ENCODE measurements at places on chromosomes 2 and 18.

DNA sequence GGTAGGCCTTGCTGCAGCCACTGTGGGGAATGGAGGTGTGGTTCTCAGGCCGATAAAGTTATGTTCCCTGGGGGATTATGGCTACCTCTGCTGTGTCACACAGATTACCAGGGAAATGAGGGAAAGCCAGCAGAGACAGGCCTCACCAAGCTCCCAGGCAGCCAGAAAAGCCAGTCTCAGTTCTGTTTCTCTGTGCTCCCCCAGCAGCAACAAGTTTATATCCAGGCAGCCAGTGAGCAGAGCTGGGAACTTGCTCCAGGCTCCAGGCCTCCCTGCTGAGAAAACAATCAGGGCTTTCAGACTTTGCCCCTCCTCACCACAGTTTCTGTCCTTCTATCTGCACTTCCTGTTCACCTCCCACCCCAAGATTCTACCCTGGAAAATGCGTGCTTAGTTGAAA is 596.6 kb upstream of the GYPC start:
- no peak for DNase-seq

GRCh38 chr18:77061946-77062517 is 70.6 kb downstream of the MBP start:
- peak; percentile 91 for DNase-seq

DNA sequence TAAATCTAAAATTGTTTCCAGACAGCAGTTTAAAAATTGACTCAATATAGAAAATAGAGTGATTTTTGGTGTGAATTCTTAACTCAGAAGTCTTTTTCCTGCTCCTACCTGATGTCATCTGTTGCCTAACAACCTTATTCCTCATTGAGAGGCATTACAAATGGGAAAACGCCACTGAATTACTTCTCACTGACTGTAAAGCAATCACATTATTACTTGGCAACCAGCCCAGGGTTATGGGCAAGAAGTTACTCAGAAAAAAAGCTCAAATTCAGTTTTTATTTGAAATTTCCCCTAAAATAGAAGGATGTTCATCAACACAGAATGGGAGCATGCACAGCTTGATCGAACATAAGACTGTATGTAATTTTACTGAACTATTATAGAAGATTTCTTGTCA is 201.8 kb upstream of the GULP1 start:
- no peak for DNase-seq

DNA sequence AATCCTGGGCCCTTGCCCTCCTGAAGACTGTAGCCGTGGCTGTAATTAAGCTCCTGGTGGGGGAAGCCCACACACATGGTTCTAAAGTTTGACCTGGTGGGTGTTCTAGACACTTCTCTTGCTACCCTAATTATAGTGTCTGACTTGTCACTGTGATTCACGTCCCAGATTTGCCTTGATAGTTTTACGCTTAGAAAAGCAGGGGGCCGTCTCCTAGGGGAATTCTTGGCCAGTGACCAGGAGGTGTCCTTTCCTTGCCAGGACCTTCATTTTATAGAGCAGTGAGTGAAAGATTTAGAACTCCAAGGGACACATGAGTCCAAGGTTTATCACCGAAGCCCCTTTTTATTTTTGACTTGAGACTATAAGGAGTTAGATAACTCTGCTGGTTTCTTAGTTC is 9.0 kb downstream of the TMEM214 start:
- DNase-seq = no peak

DNA sequence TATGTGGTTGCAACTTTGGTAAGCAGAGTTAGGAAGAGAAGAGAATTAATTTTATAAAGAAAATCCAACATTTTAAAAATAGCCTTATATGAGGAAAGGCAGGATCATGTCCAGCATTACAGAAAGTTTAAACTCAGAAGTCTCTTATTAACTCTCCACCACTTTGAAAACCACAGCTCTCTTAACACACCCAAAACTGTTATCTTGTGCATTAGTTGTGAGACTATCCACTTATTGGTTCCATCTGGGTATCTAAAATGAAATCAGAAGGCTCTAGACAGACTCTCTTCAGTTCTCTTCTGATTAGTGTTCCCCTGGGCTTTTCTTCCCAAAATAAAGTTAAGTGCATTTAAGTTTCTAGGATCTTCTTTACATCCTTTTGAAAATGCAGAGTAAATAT is 251.5 kb downstream of the TXNL1 start:
- DNase-seq = no peak

DNA sequence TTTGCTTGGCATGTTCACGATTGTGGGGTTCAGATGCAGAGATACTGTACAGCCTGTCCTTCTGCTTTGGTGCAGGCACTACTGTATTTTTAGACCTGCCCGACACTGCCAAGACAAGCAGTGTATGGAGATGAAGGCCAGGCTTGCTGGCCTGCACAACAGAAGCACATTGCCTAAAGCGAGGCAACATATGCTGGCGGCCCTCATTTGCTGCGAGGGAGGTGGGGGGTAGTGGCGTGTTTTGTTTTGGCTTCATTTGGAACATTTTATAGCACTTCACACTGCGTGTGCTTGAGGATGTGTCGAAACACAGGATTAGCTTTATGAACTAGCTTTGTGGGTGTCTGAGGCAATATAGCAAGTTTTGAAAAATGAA is 27.0 kb downstream of the TMEM182 start:
- DNase-seq = no peak

DNA sequence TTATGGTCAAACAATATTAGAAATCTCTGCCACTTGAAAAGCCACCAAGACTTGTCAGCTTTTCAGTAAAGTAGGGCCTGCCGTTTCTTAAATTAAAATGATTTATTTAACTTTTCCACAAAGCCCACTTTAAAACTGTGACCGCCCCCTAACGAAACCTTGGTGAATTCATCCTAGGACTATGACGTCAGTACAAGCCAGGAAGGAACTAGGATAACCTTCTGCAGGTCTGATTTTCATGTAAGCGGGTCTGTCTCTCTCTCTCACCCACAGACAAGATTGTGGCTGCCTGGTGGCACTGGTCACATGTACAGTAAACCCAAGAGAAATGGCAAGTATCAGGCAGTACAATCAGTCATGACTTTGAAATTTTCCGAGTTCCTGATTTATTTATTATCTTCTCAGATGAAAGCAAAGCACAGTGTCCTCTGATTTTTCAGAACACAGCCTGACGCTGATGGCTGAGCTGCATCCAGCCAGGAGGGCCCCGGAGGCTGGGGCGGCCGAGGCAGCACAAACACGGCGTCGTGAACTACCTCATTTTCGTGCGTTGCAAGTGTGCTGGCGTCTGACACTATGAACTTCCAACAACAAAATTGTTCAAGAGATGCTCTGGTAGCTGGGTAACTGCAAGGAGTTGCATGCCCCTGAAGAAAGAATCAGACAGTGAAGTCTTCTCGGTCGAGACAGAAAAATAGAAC is 18.9 kb downstream of the SALL3 start:
- DNase-seq = no peak

DNA sequence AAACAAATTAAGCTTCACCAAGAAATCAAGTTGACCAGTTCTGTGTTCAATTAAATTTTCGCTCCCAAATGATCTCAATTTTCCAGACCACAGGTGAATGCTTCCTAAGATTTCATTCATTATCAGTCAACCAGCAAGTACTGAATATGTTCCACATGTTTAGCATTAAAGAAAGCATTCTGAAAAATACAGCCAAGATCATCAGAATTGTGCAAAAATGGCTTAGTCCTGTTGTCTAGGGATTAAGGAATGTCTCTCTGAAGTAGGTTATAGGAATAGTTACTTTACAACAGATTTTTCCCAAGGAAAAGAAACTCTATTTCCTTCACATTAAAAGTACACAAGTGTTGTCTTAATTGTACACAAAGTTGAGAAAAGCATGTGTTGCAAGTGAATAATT is 69.2 kb downstream of the NRXN1 start:
- DNase-seq = no peak

DNA sequence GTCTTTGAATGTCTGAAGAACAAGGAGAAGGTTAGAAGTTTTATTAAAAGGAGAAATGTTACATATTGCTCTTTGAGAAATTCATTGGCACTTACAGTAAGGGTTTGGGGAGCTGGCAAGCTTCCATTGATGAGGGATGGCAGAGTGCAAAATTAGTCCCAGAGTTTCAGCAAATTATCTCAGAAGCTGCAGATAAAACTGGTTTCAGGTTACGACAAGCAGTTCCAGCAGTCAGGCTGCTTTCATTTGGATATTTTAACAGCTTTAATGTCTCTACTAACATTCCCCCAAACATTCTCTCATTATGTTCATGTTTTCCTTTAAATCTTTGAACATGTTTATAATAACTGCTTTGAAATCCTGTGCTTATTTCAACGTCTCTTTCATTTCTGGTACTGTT is 153.1 kb downstream of the TTC27 start:
- no peak for DNase-seq

DNA sequence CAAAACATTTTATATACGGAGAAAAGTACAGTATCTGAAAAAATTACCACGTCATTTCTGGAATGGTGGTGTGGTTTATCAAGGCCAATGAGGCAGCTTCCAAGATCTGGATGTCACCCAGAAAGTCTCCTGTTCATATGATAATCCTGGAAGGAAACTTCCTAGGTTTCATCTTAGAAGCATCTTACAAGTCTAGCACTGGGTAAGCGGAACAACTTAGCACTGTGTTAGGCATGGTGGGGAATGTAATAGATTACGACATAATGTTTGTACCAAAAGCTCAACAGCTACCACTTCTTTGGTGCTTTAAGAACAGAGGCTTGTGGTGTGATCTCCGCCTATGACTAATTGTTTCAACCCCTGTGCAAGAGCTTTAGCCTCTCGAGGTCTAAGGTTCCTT is 63.1 kb upstream of the LYPD1 start:
- DNase-seq = no peak

DNA sequence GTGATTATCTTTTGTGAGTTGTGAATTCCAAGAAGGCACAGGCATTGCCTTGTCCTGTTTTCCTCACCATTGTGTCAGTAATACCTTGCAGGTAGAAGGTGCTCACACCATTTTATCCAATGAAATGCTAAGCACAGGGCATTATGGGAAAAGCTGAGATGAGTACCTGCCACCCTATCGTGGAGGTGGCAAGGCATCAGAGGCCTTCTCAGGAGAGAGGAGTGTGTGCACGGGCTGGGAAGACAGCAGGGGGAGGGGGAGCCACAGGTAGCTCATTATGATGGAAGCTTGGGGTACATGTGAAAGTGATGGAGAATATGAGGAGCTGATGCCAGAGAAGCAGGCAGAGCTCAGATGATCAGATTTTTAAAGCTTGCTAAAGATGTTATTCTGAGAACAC is 69.5 kb downstream of the ASAP2 start:
- no peak for DNase-seq

DNA sequence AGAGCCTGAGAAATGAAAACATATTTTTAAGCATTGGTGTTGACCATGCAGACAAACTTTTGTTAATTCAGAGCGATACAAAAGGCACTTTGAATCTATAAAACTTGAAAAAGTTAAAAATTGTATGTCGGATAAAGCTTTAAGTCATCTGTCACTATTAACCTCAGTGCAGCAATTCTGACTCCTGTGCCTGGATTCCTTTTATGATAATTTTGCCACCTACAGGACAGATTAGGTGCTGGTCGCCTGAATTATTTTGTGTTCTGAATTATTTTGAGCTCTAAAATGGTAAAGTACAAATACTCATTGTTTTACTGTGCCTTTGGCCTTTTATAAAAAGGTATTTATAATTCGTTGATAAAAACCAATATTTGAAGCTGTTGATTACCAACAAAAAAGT is 19.4 kb upstream of the RNF138 start:
- peak; percentile 47 for DNase-seq

DNA sequence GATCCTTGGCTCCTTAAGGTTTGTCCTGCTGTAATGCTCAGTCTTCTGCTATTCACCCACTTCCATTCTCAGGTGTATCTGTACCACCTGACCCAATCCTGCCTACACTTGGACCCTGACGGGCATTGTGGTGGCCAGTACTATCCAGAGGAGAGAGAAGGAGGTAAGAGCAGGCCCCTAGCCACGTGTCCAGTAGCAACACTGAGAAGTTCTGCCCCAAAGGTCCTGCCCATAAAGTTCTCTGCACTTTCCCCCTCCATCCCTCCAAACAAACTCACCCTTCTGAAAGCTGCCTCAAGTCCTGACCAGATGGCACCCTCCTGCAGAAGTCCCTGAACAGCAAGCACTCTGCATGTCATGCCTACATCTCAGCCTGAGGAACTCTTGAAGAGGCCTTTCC is 18.3 kb downstream of the TTC32 start:
- no peak for DNase-seq

DNA sequence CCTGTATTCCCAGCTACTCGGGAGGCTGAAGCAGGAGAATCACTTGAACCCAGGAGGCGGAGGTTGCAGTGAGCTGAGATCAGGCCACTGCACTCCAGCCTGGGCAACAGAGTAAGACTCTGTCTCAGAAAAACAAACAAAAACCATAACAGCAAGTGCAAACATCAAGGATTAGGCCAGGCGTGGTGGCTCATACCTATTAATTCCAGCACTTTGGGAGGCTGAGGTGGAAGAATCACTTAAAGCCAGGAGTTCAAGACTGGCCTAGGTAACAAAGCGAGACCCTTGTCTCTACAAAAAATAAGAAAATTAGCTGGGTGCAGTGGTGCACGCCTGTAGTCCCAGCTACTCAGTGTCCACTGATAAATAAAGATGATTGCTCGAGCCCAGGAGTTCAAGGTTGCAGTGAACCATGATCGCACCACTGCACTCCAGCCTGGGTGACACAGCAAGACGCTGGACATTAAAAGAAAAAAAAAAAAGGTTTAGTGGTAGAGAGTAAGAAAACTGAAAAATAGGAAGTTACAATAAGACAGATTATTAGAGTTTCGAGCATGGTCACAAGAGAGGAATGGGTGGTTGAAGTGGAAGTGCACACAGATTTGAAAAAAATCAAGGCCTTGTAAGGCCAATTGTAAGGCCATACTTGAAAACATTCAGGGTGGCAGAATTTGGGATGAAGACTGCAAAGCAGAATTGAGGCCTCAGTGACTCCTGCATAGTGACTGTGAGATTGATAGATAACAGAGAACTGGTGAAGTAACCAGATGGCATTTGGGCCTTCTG is 6.4 kb upstream of the KCMF1 start:
- peak; percentile 47 for DNase-seq

DNA sequence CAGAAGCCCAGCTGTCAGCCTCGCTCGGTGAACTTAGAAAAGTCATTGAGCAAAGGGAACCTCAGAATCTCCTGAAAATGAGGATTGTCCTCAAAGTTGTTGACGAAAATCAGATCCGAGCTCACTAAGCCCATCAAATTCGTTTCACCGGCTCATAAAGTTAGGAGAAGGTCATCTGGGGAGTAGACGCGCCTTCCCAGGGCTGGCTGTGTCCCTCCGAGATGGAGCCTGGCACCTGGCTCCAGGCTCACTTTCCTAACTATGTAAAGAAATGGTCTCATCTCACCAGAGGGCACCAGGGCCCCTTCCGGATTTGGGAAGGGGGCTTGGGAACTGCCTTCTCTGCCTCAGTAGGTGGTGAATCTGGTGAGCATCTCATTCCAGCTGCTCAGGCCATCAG is 145.5 kb downstream of the PXDN start:
- DNase-seq = no peak

DNA sequence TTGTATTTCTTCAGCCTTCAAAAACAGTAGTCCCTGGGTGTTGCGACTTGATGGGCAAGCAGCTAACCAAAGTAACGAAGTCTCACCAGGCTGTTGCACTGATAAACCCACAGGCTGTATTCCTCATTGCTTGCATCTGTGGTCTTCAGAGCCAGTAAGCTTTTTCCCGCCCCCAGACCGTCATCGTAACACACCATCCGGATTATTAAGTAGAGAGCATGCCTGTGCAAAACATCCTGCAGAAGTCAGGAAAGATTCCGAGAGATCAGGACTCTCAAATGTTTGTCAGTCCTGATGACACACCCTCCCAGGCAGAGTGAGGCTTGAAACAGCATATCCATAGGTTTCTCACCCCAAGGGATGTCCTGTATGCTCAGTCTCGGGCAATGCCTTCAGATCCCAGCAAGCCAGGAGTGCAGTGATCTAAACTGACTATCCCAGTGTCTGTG is 15.9 kb downstream of the ITGB1BP1 start:
- DNase-seq = no peak

GRCh38 chr2:26740890-26741302 is 23.2 kb upstream of the SLC35F6 start:
- DNase-seq = no peak
